ENCODE measurements at places on chromosomes 6 and 20. TPM values are rescaled to one million over a fixed set of nuclear protein-coding genes. Genes with fewer than 3 reads are reported as not detected.

- DNase-seq, result no peak
Observed at GRCh38 chr20:46690219-46691106, 1.2 kb upstream of the TP53RK start.

DNA sequence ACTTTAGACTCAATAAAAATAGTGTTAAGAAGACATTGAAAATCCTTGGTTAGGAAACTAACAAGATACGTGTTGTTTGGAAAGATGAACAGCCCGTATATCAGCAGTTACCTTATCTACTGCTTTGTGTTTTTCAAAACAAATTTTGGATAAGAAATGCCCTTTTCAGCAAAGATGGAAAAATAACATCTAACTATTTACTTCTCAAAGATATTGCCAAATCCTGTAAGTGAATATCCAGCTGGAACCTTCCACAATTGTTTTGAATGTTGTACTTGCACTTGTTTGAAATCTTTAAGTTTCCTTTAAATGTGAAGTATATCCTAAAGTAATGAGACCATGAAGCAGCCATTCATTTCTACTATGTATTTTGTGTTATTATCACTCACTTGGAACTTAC lies 14.6 kb downstream of the TAGAP start:
- no peak for DNase-seq

DNA sequence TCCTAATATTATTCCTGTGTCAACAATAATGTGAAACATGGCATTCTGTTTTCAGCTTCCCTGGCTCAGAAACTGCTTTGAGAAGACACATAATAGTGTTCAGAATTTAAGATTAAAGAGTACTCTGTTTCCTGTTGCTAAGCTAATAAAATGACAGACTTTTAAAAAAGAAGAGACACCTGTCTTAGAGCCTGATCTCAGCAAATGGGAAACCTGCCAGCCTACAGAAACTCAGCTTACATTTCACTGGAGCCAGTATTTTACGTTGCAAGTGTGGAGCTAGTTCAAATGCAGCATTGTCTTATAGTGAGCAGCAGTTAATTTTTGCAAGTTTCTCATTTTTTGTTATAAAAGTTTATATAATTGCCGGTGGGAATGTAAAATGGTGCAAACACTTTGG lies 28.8 kb downstream of the KIZ start:
- peak; percentile 67 for DNase-seq

DNA sequence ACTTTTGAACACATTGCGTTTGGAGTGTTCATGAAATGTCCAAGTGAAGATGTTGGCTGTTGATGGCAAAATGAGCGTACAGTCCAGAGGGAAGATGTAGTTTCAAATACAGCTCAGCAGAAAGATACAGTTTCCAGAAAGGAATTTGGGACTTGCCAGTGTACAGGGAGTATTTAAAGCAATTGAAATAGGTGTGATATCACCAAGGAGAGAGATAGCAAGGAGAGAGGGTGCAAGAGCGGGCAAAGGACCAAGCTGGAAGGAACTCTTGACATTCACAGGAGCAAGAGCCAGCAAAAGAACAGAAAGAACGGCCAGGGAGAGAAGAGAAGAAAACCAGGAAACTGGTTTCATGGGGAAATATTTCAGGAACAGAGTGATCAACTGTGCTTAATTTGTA lies 47.8 kb downstream of the CARMIL1 start:
- DNase-seq, result no peak

GRCh38 chr6:158854214-158855101 lies 35.3 kb upstream of the EZR start:
- no peak for DNase-seq

DNA sequence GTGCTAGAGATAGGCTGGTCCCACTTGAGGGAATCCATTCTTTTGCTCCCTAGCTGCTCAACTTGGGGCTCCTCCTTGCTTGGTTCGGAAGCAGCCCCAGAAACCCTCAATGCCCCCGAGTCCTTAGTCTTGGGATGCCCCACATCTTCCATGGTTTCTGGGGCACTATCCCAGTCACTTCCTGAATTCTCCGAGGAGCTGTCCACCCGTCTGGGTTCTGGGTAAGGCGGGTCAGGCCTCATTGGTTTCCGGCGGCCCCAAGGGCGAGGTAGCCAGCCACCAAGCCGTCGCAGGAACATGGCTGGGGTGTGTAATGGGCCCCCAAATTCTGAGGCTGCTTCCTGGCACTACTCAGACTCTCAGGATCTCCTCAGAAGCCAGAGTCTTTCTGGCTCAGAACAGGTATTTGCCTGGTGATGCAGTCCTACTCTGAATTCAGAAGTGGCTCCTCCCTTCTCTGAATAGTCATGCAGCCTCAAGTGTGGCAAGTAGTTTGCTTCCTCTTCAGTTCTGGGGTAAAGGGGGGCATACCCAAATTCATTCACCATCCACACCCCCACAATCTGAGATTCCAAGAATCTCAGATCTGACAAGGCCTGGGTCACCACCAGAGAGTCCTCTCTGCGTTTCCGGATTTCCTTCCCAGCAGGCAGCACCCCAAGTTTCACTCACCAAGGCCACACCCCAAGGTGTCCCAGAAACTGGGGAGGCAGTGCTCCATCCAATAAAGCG lies 763 bp downstream of the C6orf47 start:
- DNase-seq, result peak; percentile 42

GRCh38 chr6:169044381-169045230 lies 209.0 kb downstream of the THBS2 start:
- no peak for DNase-seq

GRCh38 chr20:48681873-48682426 lies 145.8 kb downstream of the PREX1 start:
- DNase-seq, result no peak

DNA sequence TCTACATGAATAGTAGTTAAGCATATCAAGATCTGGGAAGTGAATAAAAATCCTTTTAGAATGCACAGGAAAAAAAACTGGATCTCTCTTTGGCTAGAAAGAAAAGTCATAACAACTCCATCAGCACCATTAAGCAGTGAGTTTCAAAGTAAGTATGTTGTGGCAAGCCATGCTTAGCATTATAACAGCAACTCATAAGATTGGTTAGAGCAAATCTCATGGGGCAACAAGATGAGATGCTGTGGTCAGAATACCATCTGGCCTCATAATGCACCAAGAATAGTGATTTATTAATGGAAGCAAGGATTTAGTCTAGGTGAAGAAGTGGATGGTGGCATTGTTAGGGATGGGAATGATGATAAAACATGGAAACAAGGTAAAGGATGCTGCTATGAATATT lies 159.4 kb downstream of the PHF3 start:
- peak; percentile 84 for DNase-seq

GRCh38 chr6:70884074-70884983 lies 72.5 kb downstream of the B3GAT2 start:
- peak; percentile 74 for DNase-seq

GRCh38 chr20:46688151-46689081 lies 828 bp downstream of the TP53RK start:
- no peak for DNase-seq

The PAX1 gene
- total RNA-seq, result not detected

The EEF1A2 gene
- 456 TPM for total RNA-seq

Measured in myocyte (in vitro differentiated cells).